ENCODE measurements at places on chromosomes 2 and 18.

DNA sequence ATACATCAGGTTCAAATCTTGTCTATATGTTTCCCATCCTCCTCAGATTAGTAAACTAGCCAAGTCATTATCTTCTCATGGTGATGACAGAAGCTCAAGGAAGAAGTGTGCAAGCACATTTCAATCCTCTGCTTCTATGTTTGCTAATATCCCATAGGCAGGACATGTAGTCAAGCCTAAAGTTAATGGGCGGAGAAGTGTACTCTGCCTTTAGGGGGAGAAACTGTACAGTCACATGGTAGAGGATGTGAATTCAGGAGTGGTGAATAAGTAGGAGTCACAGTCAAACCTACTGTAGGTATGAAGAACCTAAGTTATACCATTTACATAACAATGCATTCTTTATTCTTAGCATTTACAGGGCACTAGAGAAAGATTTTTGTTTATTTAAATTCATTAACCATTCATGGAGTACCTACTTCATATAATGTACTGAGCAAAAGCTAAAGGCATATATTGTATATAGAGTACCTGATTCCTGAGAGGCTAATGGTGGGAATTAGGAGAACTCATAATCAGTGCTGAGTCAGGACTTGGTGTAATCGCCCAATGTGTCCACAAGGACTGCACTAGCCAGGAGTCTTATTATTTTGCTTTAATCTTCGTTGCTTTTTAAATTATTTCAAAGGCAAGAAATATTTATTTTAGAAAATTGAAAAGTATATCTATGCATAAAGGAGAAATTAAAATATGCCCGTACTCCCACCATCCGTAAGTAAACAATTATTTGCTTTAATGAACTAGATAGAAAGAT is 394.3 kb upstream of the ETAA1 start:
- DNase-seq = no peak

GRCh38 chr18:7728297-7728696 is 161.2 kb downstream of the PTPRM start:
- DNase-seq = peak; percentile 70

GRCh38 chr2:32745191-32745590 is 117.3 kb downstream of the TTC27 start:
- DNase-seq = no peak

DNA sequence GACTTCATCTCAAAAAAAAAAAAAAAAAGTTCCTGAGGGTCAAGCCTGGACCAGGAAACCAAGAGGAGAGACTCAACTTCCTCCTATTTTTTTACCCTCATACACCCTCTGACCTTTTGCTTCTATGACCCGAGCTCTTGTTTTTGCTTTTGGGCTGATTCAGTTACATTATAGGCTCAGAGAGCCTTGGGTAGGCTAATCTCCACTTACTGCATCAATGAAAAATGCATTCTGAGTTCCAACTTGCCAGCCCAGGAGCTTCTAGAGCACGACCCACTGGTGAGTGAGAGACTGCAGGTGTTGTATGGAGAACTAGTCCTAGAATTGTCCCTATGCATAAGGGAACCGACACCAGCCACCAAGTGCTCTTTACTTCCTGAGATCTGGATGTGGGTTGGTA is 91.1 kb downstream of the CABLES1 start:
- no peak for DNase-seq

DNA sequence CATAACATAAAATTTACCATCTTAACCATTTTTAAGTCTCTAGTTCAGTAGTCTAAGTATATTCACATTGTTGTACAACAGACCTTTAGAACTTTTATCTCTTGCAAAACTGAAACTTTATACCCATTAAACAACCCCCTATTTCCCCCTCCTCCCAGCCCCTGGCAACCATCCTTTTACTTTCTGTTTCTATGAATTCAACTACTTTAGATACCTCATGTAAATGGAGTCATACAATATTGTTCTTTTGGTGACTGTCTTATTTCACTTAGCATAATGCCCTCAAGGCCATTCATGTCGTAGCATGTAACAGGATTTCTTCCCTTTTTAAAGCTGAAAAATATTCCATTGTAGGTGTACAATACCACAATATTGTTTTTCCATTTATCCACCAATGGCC is 129.8 kb downstream of the PDE11A start:
- no peak for DNase-seq

DNA sequence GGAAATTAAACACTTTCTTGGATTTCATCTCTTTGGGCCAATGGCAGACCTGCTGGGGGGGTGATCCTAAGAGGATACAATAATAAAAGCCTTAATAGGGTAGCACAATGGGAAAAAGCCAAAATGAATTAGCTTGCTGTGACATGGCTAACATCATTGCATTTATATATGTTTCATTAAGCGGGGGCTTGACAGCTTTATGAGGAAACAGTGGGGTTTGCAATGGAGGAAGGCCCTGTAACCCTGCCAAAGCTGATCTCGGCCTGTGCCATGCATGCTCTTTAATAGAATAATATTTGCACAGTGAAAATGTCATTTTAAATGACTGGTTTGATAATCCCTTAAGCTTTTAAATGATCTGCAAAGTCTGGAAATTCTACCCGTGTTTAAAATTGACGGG is 291.5 kb downstream of the SLC4A3 start:
- DNase-seq = no peak

- DNase-seq = no peak
Observed at GRCh38 chr2:200609028-200609614, 23.3 kb downstream of the AOX1 start.

Measured in endodermal cell (in vitro differentiated cells).